NCI-H1436 (cell line): ENCODE measurements at places on chromosomes 5 and 9.

GRCh38 chr9:121073038-121073437 is 1.7 kb upstream of the CNTRL start:
- DNase-seq = no peak

GRCh38 chr9:133750982-133751649 is 13.0 kb upstream of the SARDH start:
- DNase-seq = no peak

DNA sequence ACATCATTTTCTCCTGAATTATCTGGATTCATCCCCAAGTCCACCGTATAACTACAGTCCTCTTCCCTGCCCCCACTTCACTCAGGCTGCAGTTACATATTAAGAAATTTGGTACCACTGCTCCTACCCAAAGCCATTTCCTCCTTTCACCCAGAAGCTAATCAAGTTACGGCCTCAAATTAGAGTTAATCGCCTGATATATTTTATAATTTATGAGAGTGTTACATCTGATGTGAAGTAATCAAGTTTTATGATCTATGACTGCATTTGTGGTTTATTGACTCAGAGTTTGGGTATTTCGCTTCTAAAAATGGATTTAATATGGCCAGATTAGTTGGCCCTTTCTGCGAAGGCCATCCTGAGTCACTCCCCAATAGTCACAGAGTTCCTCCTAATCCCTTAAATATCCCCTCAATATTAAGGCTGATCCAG is 223.6 kb upstream of the KIF2A start:
- no peak for DNase-seq

- DNase-seq = peak; percentile 10
Measured at GRCh38 chr5:149618581-149619248, 37.4 kb downstream of the ARHGEF37 start.

GRCh38 chr9:126836216-126836615 is 24.2 kb upstream of the ZBTB34 start:
- DNase-seq = no peak

GRCh38 chr5:127400946-127401670 is 110.5 kb downstream of the MEGF10 start:
- no peak for DNase-seq

GRCh38 chr5:151005950-151006576 is 14.3 kb upstream of the GPX3 start:
- DNase-seq = no peak

- no peak for DNase-seq
Measured at GRCh38 chr5:122909470-122910100, 64.2 kb downstream of the SNX24 start.

DNA sequence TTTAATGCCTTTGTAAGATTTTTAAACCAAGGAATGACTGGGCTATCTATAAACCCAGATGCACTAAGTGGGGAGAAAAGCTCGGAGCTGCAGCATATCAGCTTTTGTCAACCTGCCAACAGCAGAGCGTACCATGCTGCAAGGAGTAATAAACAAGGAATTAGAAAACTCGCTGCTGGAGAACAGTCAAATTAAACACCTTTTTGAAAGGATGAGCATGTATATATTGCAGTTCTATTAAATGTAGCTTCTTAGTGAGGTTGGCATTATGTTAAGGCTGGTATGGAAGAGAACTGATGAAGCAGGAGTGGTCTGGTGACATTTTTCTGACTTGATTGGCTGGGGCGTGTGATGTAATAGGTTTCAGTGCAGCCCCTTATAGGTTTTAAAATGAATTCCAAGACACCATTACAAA is 74.7 kb downstream of the PIK3R1 start:
- no peak for DNase-seq

GRCh38 chr5:107322936-107323335 is 347.8 kb downstream of the EFNA5 start:
- DNase-seq = no peak

- DNase-seq = no peak
Measured at GRCh38 chr5:15690611-15691010, 190.6 kb downstream of the FBXL7 start.

DNA sequence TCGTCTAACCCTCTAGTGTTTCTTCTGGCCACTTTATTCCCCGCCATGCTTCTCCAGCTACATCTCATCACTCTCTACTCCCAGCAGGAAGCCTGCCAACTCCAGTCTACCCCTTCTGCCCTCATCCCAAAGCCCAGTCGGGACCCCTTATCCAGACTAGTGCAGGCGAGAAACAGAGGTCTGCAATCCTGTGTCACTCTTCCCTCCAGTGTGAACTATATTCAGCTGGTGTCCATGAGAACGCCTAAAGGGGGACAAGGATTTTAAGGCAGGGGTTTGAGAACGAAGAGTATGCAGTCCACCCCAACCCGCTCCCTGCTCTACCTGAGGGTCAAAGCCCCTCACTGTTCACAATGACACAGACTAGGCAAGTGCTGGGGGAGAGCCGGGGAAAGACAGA is 41.7 kb upstream of the GABRP start:
- no peak for DNase-seq

DNA sequence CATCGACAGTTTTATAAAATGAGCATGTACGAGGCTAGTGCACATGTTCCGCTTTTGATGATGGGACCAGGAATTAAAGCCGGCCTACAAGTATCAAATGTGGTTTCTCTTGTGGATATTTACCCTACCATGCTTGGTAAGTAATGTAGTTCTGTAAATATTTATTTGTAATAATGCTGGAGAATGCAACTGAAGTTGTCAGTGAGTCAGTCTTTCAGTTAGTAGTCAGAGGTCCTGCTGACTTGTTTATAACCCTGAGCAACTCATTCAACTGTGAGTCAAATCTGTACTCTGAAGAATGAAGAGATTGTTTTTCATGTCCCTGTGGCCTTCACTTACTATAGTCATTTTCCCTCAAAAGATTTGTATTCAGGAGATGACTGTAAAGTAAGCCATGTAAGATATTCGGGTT is 28.4 kb upstream of the GPR150 start:
- no peak for DNase-seq

DNA sequence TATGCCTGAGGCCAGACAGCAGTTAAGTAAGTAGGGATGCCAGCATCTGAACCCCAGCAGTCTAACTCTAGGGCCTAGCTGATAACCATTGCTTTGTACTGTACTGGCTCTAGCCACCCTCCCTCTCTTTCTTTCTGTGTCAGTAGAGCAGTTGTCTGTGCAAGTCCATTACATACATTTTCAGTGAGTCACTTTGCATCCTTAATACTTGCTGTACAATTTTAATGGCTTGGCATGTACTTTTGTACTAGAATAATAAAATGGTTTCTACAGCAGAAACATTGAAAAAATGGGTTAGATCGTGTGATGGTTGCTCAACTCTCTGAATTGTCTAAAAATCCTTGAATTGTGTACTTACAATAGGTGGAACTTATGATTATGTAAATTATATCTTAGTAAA is 1.5 kb upstream of the TTC39B start:
- no peak for DNase-seq

GRCh38 chr9:121069396-121069795 is 5.4 kb upstream of the CNTRL start:
- DNase-seq = no peak

DNA sequence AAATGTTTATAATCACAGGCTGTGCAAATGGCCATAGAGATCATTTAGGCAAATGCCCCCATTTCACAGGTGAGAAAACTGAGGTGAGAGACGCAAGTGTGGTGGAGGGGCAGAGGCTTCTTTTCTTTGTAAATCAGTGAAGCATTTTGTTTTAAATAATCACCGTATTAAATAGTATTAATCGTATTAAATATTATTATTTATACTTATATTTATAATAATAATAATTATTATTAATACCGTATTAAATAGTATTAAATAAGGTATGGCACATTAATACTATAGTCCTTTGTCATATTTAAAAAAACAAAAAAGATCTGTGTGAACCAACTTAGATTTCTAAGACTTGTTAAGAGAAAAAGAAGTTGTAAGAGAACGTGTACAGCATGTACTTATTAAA is 32.6 kb upstream of the SH3PXD2B start:
- no peak for DNase-seq

- DNase-seq = peak; percentile 51
Measured at GRCh38 chr5:1118738-1119137, 6.9 kb upstream of the SLC12A7 start.

DNA sequence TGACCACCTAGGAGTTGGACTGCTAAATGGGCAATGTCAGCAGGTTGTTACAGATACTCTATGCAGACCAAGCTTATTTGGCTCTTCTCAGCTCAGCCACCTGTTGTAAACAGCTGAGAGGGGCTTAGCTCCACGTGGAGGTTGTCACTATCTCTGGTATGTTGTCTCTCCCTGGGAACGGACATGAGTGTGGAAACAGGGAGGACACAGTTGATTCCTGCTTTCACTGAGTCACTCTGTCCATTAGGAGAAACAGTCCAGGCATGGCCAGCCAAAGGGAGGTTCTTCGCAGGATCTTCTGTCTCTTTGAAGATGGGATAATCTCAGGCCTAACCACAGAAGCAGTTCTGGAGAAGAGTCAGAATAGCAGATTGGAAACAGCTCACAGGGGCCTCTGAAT is 121.2 kb downstream of the PALM2AKAP2 start:
- DNase-seq = no peak

- no peak for DNase-seq
Measured at GRCh38 chr5:36598045-36598444, 8.4 kb upstream of the SLC1A3 start.

DNA sequence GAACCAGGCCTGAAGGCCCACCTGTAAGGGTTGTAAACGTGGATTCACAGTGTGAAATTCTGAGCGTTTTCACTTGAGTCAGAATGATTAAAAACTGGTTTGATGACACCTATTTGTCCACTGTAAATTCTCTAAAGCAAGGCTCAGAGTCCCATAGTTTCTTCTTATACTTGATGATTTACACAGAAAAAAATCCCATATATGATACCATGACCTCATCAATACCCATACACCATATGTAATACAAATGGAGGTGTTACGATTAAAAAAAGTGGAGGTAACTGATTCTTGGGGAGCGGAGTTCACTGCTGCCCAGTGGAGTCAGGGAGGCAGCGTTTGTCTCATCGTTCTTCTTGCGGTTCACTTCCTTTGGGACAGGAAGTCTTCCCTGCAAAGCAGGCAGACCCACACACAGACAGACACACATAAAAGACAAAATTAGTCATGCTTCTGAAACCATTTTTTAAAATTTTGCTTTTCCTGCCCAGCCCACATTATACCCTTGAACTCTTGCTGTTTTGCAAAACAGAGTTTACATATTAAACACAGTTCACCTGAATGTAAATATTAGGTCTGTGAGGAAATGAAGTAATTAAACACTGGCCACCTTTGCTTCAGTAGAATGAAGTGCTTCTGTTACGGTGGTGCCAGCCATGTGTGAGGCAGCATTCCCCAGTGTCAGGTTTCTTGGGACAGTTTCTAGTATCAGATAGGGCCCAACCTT is 26.2 kb downstream of the NREP start:
- no peak for DNase-seq

GRCh38 chr9:89465726-89466308 is 32.1 kb downstream of the SEMA4D start:
- no peak for DNase-seq

GRCh38 chr5:132114150-132115121 is 40.8 kb downstream of the CSF2 start:
- DNase-seq = no peak

- DNase-seq = no peak
Measured at GRCh38 chr9:127862075-127863011, 7.9 kb upstream of the ENG start.

- DNase-seq = no peak
Measured at GRCh38 chr5:37557734-37558293, 178.7 kb downstream of the WDR70 start.

DNA sequence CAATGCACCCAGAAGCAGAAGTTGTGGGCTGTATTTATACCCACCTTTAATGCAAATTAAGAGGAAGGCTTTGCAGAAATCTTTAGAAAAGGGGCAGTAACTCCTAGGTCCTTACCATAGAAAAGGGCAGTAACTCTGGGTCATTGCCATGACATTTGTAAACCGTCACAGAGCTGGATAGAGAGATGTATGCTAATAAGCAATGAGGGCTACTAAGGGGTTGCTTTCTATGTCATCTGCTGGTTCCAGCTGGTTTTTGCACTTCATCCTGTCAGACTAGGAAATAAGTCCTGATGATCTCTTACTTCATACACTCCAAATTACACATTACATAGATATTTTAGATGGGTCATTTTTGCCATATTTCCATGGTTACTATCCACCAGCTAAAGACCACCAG is 299.1 kb upstream of the TYRP1 start:
- no peak for DNase-seq

DNA sequence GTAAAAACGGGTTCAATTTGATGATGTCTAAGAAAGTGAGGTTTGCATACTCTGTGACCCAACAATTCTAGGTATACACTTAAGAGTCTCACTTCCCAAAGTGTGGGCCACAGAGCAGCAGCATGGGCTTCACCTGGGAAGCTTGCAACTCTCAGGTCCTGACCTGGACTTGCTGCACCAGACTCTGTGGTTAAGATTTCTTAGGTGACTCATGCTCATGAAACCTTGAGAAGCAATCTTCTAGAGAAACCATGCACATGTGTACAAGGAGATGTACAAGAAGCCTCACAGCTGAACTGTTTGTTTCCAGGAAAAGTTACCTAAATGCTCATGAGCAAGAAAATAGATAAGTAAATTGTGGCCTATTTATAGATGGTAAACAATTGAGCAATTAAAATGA is 30.0 kb downstream of the DNAJC21 start:
- DNase-seq = no peak

- no peak for DNase-seq
Measured at GRCh38 chr9:133333011-133333410, 3.0 kb downstream of the SURF6 start.

- peak; percentile 18 for DNase-seq
Measured at GRCh38 chr5:109485030-109485429, 75.3 kb upstream of the PJA2 start.

GRCh38 chr5:123107343-123108244 is 18.6 kb downstream of the PRDM6 start:
- no peak for DNase-seq

- DNase-seq = peak; percentile 14
Measured at GRCh38 chr5:115586525-115587146, 15.6 kb downstream of the TICAM2 start.

DNA sequence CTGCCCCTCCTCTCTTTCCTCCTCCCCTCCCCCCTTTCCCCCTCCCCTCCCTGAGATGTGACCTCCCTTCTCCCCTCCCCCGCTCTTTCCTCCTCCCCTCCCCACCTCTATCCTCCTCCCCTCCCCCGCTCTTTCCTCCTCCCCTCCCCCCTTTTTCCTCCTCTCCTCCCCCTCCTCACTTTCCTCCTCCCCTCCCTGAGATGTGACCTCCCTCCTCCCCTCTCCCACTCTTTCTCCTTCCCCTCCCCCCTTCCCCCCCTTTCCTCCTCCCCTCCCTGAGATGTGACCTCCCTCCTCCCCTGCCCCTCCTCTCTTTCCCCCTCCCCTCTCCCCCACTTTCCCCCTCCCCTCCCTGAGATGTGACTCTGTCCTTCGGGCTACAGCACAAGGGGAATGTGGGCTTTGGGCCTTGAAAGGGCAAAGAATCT is 169.8 kb downstream of the COL23A1 start:
- no peak for DNase-seq

DNA sequence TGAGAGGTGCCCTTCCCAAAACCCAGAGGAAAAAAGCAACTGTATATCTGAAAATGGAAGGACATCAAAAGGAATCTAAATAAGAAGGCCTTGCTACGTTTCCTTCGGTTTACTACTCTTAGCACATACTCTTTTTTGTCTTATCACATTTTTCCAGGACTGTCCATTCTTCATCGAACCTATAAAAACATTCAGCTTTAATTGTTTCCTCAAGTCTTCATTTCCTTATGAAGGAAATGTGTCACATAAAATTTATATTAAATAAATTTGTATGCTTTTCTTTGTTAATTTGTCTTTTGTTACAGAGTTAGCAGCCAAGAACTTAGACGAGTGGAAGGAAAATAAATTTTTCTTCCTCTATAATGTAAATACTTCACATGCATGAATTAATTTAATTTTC is 255.0 kb downstream of the BNC2 start:
- no peak for DNase-seq

- DNase-seq = no peak
Measured at GRCh38 chr9:98450496-98450895, 195.0 kb upstream of the TBC1D2 start.
